ENCODE measurements at places on chromosomes 5 and 9.

GRCh38 chr9:131273146-131273855 lies 3.0 kb downstream of the FAM78A start:
- DNase-seq, result no peak

GRCh38 chr9:83434254-83434653 lies 103.9 kb downstream of the FRMD3 start:
- no peak for DNase-seq

DNA sequence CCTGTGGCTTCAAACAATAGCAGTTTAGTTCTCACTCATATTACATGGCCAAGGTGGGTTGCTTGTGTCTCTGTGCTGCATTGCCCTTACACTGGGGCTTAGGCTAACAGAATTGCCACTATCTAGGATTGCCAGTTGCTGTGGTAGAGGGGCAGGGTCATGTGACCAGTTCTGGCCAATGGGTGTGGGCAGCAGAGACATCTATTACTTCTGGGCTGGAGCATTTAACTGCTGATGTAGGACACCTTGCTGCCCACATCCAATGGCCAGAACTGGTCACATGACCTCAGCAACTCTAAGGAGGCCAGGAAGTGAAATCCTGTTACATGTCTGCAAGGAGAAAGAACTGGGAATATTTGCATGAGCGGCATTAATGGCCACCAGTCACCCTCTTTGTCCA lies 199.3 kb downstream of the C9orf152 start:
- no peak for DNase-seq

DNA sequence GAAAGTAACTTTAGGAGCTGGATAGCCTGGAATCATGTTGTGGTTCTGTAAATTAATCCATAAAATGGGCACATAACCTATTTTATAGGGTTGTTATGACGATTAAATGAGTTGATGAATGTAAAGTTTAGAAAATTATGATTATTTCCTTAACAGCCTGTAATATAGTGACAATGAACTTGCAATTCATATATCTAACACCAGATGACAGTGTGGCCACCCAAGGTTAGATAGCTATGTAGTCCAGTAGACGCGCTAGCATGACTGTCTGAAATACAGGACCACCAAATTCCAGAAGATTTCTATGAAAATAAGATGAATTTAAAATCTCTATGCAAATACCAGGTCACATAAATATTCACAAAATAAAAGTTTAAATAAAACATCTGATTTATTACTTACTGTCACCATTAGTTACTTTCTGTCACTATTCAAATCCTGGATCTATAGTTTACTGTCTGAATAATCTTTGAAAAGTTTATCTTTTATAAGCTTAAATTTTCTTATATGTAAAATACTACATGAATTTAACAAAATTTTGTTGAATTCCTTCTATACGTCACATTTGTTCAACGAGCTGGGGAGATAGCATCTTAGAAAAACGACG lies 26.1 kb upstream of the MACIR start:
- DNase-seq, result no peak

DNA sequence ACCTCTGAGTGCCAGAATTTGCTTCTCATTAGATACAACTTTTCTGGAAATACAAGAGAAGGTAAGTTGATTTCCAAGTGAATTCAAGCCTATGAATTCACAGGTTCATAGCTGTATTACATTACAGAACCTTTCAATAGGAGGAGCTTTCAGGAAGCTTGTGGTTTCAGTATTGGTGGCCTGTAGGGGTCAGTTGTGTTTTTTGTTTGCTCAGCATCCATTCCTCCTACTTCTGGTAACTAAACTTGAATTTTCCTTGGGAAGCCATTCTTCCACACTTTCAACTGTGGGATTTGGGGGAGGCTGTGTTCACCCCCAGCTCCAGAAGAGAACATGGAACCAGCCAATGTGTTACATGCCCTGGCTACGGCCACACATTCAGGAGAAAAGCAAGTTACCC lies 5.6 kb upstream of the CYSTM1 start:
- no peak for DNase-seq

DNA sequence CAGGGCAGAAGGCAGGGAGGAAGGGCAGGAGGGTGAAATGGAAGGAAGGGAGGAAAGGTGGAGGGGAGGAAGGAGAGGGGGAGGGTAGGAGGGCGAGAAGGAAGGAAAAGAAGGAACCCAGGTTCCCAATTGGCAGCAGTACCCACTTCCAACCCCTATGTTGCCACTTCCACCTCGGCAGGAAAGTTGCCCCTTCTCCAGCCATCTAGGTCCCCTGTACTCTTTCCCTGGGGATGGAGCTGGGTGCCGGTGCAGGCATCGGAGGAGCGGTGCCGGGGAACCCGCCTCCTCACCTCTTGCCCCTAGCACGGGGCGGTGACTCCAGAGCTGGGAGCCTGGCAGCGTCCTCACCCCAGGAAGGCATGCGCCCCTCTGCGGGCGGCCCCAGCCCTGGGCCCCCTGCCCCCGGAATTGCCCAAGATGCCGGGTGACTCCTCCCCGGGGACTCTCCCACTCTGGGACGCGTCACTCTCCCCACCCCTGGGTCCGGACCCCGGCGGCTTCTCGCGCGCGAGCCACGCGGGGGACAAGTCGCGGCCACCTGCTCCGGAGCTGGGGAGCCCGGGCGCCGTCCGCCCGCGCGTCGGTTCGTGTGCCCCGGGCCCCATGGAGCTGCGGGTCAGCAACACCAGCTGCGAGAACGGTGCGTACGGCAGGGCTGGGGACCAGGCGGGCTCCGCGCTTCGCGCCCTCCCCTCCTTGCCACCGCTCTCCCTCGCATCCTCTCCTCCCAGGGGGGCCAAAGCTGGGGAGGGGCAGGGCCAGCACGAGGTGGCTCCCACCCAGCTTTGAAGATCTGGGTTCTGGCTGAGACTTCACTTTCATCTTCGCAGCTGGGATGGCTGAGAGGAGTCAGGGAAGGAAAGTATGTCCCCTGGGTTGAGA lies at the start of gene NIPAL4:
Gene NIPAL4 (plus strand): TSS at position 499 of the 885 bp plus-strand sequence. CDS start 108 bp downstream, at position 607.
- DNase-seq, result no peak

GRCh38 chr9:131257266-131258025 lies 18.9 kb downstream of the FAM78A start:
- DNase-seq, result no peak

GRCh38 chr9:109101810-109102209 lies 17.9 kb downstream of the TMEM245 start:
- DNase-seq, result no peak

- DNase-seq, result no peak
These were observed 71.1 kb downstream of the MAPKAP1 start for GRCh38 chr9:125635888-125636287.
